Renal cortical epithelial cell (primary cell): ENCODE measurements at places on chromosomes 7 and 10. TPM values are rescaled to one million over a fixed set of nuclear protein-coding genes. Genes with fewer than 3 reads are reported as not detected.

Gene CD36
- total RNA-seq: 0.52 and 0.70 TPM in 2 replicates

Gene CREB5
- 6.9 and 14.1 TPM in 2 replicates for total RNA-seq

Gene CPA4
- total RNA-seq: 4.7 and 22.7 TPM in 2 replicates

Gene SVIL
- total RNA-seq: 61.0 and 202 TPM in 2 replicates

Gene STEAP4
- 0.30 and 2.1 TPM in 2 replicates for total RNA-seq

GRCh38 chr10:113894581-113894980 is 40.1 kb downstream of the NHLRC2 start:
- DNase-seq: no peak

GRCh38 chr10:131739206-131739605 is 161.6 kb upstream of the PPP2R2D start:
- no peak for DNase-seq

GRCh38 chr7:134720091-134720935 is 59.1 kb upstream of the CALD1 start:
- DNase-seq: no peak

DNA sequence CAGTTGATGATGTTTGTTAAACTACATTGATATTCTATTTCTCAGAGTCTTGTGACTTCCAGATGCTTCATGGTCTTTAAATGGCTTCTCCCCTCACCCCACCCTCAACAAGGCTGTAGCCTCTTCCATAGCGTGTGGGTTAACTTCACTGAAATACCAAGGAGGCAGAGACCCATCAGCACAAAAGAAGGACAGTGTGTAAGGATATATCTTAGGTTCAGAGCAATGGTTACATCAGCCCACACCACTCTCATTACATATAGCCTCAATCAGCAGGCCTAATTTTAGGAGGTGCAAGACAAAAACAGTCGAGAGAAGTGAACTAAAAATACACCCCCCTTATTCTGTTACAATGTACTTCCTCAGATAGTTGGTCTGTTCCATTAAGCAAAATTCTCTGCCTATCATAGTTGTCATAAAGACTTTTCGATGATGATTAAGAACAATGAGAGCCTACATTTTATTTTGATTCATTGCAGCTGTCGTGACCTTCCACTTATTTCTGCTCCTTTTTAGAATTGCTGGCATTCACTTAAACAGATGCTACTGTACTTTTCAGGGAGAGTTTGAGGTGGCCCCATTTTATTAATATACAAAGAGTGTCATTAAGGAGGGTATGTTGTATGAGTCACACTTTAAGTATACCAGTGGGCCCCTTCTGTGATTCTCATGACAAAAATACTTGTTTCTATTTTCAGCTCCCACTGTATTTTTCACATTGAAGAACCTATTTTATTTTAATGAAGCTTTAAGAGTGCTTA is 52.1 kb downstream of the WIPF3 start:
- DNase-seq: no peak
